CD4-positive, alpha-beta T cell treated with Interleukin-6 at 100 ng/mL for 8 hours (primary cell): ENCODE measurements at places on chromosomes 3 and 15.

DNA sequence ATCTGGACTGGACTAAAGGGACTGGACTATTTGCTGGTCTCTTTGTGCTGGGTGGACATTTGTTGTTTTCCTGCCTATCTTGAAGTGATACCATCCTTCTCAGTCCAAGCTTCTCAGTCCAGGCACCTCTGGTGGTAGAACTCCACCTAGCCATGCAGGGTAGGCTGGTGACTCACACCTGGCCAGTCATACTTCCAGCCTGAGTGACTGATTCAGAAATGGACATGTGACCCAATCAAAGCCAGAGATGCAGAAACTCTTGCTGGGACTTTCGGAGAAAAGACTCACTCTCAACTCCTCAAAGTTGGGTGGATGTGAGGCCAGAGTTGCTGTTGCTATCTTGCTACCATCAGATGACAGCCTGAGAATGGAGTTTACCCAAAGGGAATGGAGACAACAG, 5.6 kb upstream of the ASB14 start:
- no peak for DNase-seq

DNA sequence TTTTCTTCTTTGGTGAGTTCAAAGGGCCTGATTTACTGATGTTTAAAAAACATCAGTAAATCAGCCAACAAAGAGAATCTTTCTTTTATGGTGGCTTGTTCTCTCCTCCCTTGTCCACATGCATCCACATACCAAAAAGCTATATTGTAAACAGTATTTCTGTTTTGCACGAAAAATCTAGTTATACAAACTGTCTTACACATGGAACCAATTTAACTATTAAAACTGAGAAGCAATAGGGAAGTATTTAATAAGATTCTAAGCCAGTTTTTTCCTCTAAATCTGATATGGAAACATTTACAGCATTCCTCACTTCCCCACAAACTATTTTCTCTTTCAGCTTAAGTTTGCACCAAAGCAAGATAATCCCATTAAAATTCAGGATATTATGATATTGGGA, 110.8 kb upstream of the ICE2 start:
- DNase-seq, result no peak

GRCh38 chr3:59364496-59364895, 314.7 kb upstream of the CFAP20DC start:
- DNase-seq, result no peak

DNA sequence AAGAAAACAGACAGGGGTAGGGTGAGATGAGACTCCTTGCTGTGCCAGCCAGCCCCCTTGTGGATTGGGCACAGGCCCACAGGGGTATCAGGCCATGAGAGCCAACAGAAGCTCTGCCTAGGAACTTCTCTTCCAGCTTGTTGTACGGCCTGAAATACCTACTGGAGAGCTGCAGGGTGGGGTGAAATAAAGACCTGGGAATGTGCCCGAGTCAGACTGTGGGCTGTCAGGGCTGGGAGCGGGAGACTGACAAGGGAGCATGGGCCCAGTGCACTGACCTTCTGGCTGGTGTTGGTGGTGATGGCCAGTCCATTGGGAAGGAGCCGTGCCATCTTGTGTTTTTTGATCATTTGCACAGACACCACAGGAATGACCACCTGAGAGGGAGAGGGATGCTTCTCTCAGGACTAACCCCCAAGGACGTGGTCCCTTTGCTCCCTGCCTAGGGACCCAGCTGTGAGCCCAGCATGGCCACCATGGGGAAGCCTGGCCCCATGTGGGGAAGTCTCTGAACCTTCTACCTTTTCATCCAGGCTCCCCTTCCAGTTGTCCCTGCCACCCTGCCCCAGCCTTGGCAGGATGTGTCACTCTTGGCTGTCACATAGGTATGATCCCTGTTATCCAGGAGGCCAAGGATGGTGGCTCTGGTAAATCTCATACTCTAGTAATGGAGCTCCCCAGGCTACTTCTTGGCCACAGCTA, 30.7 kb downstream of the GRAMD2A start:
- DNase-seq, result no peak

GRCh38 chr15:89303986-89304385, 30.6 kb downstream of the POLG start:
- no peak for DNase-seq

GRCh38 chr3:13792512-13793371, 87.1 kb downstream of the WNT7A start:
- DNase-seq, result no peak
